ENCODE measurements at places on chromosomes 1 and 21.

DNA sequence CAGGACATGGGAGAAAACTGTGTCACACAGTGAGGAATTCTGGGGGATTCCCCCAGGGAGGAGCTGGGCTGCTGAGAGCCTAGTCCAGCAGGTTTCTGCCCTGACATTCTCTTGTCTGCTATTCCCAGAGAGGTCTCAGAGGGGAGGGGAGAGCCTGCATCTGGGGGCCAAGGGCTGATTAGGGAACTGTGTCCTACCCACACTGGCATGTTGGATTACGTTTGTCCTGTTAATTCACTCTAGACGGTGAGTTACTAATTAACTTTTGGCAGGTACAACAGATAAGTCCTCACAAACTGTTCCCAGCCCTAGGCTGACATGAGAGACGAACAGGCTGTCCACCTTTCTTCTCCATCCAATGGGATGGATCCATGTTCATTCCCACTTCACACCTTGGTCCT is 2.6 kb upstream of the SH3BGRL3 start:
- no peak for DNase-seq

DNA sequence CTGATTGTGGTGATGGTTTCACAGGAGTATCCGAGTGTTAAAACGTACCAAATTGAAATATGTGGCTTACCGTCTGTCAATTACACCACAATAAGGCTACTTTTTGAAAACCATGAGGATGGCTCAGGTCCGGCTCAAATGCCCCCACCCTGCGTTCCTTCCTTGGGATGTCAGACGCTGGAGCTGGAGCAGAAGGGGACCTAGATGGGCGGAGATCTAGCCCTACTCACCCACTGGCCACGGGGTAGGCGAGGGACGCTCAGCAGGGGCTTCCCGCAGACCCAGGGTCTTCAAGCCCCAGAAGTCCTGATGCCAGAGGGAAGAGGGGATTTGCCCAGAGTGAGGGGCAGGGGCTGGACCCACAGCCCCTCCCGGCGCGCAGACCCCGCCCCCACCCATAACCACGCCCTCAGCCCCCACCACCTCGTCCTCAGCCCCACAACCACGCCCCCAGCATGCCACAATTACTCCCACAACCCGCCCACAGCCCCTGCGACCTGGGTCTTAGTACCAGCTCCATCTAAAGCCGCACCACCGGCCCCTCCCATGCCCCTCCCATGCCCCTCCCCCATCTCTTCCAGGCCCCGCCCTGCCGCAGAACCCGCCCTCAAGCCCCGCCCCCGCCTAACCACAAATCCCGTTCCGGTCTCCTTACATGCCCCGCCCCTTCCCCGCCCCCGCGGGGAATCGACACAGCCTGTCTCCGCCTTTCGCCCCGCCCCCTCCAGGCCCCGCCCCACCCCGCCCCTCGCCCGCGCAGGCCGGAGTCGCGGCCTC is at the start of gene LRRC3:
Gene LRRC3, plus strand, starts transcription at position 764 of the 777 bp plus-strand sequence. CDS start 1,135 bp downstream, outside the sequence.
- DNase-seq, result peak; percentile 66

DNA sequence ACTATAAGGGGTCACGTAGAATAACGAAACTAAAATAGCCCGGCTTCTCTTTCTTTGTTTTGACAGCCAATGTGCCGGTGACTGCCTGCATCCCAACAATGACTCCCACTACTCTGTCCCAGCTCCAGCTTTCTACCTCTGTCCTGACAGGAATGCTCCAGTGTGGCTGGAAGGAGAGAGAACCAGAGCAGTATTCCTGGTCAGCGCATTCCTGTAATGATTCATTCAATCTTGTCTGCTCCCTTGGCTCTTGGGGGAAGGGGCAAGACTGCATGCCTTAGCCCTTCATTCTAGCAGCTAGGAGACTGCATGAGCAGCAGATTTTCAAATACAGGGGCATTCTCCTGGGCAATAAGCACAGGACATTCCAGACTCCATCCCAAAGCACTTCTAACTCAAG is 132.1 kb upstream of the PRMT6 start:
- no peak for DNase-seq

DNA sequence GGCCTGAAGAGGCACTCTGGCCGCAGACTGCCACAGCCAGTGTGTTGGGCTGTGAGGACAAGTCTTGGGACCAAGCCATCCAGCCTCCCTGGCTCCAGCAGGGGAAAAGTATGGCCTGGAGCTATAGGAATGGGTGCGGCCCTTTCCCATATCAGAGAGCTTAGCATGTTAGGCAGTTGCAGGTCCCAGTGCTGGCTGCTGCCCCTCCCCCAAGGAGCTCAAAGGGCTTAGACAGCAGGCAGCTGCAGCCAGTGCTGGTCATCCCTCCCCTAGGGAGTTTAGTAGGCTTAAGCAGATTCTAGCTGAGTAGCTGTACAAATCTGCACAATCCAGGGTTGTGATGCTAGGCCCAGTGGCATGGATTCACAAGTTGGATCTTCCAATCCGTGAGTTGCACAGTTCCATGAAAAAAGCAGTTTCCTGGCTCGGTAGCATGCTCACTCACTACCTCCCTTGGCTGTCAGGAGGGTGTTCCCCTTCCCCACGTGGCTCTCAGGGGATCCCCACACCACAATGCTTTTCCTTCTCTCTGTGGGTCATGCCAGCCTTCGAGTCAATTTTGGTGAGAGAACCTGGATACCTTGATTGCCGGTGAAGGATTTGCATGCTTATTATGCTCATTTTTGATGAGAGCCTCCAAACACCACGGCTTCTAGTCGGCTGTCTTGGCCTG is 1490.8 kb downstream of the BRINP3 start:
- DNase-seq, result no peak

- DNase-seq, result no peak
These were observed 2.4 kb upstream of the COL11A1 start for GRCh38 chr1:103110701-103111100.

- DNase-seq, result no peak
These were observed 9.1 kb downstream of the ZFYVE9 start for GRCh38 chr1:52150946-52151345.

- DNase-seq, result no peak
These were observed 6.2 kb upstream of the TEX50 start for GRCh38 chr1:173628888-173629287.

GRCh38 chr1:103250441-103250861 is 142.1 kb upstream of the COL11A1 start:
- no peak for DNase-seq

DNA sequence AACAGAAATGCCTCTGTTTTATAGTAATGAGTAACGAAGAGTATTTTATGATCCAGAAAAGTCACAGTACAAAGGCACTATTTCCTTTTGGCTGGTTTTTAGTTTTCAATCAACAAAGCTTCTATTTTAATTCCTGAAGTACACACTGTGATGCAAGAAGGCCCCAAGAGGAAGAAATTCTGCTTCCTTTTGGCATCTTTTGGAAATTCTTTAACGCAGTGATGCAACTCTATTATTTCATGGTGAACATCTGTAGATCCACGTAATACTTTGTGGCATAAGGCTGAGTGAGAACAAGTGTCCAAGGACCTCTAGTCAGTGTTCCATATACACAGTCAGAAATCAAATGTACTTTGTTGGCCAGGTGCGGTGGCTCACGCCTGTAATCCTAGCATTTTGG is 137.5 kb downstream of the TGFB2 start:
- no peak for DNase-seq

DNA sequence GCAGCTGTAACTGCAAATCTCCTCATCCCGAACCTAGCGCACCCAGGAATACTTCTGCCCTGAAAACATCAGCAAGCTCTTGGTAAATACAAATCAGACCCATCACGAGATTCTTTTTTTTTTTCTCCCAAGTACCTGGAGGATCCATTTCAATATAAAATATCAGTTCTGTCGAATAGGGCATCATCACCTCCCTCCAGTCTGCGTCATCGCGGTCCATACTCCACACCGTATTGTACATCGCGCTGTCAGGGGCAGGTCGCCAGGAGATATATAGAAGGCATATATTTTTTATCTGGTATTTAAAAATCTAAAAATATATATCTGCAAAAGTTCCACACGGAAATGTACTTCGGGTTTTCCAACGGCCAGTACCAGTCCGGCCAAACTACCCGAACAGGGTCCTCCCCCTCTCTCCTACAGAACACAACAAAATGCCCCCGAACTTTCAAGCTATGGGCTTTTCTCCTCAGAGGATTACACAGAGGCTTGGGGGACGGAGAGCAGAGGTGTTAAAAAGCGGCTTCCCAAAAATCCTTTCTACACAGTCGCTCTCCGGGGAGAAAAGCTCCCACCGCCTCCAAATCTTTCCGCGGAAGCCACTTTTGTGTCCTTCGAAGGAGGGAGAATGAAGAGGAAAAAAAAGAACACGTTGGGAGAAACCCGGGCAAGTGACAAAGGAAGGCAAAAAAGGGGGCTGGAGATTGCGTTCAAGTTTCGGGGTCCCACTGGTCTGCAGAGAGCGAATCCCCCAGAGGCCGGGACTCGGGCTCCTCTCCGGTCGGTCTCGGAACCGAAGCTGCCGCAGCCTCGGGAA is 509 bp downstream of the PIK3R3 start:
- peak; percentile 1 for DNase-seq

GRCh38 chr1:226327761-226328162 is 18.8 kb upstream of the LIN9 start:
- DNase-seq, result no peak

GRCh38 chr1:36380143-36380619 is 5.5 kb downstream of the STK40 start:
- DNase-seq, result no peak

- DNase-seq, result no peak
These were observed 39.5 kb downstream of the OSBPL9 start for GRCh38 chr1:51656374-51656773.

DNA sequence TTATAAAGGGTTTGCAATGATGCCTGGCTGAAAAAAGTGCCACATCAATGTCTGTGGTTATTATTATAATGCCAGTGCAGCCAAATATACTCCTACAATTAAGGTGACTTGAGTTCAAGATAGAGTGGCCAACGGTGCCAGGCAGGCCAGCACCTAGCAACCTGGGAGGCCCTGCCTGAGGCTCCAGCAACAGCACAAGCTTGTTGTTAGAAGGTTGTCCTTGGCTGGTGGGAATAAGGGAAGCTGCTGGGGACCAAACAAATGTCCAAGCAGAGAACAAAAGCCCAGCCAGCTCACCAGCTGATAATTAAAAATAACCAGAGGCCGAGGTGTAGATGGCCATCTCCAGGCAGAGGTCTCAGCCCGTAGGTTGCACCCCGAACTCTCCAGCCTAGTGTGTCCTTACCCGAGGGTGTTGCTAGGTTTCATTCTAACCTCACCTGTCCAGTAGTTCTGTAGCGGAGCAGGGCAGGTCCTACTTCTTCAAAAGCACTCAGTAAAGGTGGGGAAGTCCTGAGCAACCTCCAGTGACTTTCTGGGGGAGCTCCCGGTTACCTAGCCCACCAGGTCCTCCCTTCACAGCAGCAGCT is 1.9 kb downstream of the TMPRSS2 start:
- DNase-seq, result no peak

GRCh38 chr1:51421964-51422363 is 91.6 kb upstream of the TTC39A start:
- no peak for DNase-seq

Data from stimulated activated CD4-positive, alpha-beta T cell treated with anti-CD3 and anti-CD28 coated beads, Interleukin-15, amount 100 ng/mL, for 1 hour (primary cell).